CD4-positive, alpha-beta memory T cell (primary cell): ENCODE measurements at places on chromosomes 7 and 10.

DNA sequence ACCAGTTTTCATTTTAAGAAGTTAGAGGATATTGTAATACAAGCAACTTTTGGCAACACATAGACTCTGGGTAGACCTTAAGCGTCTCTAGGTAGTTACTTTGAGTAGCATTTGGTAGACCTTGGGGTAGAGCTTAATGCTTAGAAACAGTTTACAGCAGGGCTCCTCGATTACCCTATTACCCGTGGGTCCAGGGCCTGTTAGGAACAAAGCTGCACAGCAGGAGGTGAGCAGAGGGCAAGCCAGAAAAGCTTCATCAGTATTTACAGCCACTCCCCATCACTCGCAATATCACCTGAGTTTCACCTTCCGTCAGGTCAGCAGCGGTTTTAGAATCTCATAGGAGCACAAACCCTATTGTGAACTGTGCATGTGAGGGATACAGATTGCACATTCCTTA is 173.5 kb downstream of the TSPAN12 start:
- DNase-seq = no peak

DNA sequence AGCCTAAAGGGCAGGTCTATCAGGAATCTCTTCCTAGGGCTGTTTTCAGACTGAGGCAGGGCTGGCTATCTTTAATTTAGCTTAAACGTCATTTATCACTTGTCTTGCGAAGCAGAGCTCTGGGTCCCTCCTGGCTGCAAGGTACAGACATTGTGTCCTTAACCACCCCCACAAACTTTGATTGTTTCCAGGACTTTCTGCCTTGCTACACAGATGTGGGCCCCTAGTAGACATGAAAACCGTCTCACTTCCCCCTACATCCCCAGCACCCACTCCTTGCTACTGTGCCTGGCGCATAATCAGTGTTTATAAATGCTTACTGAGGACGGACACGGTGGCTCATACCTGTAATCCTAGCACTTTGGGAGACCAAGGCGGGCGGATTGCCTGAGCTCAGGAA is 54.5 kb downstream of the PIP4K2A start:
- no peak for DNase-seq

DNA sequence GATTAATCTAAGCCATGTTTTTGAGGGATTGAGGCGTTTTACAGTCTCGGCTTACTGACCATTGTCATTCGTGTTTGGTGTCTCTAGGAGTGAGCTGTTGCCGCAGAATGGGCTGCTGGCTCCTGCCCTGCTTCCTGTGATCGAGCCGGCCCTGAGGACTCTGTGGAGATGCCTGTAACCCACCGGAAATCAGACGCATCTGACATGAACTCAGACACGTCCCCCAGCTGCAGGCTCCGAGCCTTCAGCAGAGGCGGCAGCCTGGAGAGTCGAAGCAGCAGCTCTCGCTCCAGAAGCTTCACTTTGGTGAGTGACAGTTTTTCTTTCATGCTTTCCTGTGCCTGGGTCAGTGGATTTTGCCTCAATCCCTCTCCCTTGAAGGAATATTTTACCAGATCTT is 28.8 kb downstream of the PROSER2 start:
- no peak for DNase-seq

DNA sequence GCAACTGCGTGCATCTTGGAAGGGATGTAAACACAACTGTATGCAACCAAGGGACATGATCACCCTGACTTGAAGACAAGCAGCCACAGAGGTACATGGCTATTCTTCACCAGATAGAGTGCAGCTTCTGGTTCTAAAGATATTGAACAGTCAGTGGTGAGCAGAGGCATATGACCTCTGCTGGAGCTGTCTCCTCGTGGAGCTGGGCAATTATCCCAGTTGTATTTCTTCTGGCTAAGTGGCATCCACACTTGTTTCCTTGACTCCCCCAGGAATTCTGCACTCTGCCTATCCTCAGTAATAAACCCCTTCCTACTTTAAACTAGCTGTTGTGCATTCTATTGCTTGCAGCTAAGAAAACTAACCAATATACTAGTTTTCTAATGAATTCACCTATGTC is 216.8 kb downstream of the THSD7A start:
- DNase-seq = no peak

- no peak for DNase-seq
Observed at GRCh38 chr10:8449909-8450308, 395.4 kb downstream of the GATA3 start.
